NCI-H460 (cell line): ENCODE measurements at places on chromosomes 2 and 18.

DNA sequence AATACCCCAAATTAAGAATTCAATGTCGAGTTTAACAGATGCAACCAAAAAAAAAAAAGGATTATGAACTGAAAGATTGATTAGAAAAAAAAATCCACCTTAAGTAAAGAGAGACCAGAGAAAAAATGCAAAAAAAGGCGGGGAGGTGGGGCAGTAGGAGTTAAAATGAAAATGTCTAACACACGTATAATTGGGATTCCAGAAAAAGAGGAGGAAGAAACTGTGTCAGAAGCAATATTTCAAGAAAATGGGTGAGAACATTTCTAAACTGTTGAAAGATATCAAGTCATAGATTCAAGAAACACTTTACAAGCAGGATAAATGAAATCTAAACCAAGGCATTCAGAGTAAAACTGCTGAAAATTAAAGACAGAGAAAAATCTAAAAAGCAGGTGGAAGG is 226.9 kb downstream of the KLHL29 start:
- no peak for DNase-seq

DNA sequence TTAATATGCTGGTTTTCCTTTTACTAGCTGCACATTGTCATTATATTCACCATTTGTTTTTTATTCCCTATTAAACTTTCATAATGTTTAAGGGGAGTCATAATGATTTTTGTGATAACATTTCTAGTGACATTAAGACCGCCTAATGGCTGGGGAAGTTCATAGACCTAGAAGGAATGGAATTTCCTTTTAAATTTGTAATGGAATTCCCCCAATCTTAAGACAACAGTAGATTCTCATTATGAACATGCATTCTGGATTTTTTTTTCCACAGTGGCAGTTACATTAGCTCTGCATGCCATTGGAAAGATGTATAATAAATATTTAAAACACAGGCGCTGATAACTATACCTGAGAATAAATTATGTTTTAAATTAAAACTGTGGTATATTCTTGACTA is 8.4 kb downstream of the YPEL5 start:
- DNase-seq: no peak

- DNase-seq: no peak
Measured at GRCh38 chr18:79062806-79063205, 6.4 kb upstream of the ATP9B start.

GRCh38 chr2:238466243-238466756 is 39.6 kb downstream of the ASB1 start:
- no peak for DNase-seq

- DNase-seq: no peak
Measured at GRCh38 chr2:190270298-190270697, 49.3 kb downstream of the HIBCH start.

DNA sequence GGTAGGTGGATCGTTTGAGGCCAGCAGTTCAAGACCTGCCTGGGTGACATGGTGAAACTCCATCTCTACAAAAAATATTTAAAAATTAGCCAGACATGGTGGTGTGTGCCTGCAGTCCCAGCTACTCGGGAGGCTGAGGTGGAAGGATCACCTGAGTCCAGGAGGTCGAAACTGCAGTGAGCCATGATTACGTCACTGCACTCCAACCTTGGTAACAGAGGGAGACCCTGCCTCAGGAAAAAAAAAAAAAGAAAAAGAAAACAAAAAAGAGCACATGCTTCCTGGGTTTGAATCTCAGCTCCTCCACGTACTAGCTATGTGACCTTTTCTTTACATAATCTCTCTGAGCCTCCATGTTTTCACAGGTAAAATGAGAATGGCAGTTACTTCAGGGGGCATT is 107.5 kb upstream of the STPG4 start:
- no peak for DNase-seq

DNA sequence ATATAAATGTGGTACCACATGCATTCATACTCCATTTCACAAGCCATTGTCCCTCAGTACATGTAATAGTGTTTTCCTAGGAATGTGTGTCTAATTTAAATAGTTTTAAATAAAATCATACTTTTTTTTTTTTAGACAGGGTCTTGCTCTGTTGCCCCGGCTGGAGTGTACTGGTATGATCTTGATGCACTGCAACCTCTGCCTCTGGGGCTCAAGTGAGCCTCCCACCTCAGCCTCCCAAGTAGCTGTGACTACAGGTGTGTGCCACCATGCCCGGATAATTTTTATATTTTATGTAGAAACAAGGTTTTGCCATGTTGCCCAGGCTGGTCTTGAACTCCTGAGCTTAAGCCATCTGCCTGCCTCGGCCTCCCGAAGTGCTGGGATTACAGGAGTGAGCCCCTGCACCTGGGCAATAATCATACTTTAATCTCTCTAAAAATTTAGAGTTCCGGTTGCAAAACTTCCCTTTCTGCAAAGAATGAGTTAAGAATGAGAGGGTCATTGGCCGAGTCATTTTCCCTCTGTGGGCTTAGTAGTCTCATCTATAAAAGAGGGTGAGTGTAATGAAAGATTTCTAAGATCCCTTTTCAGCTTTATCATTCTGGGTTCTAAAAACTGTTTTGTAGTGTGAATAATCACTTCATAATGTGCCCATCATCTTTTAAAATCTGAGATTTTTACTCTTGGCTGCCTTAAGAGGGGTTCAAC is 116.0 kb upstream of the PELI1 start:
- no peak for DNase-seq

GRCh38 chr2:36653967-36654694 is 42.4 kb upstream of the VIT start:
- DNase-seq: no peak

- no peak for DNase-seq
Measured at GRCh38 chr2:88967844-88968243, 276.4 kb downstream of the RPIA start.
